Endothelial cell (in vitro differentiated cells): ENCODE measurements at places on chromosomes 6 and 20. TPM values are rescaled to one million over a fixed set of nuclear protein-coding genes. Genes with fewer than 3 reads are reported as not detected.

DNA sequence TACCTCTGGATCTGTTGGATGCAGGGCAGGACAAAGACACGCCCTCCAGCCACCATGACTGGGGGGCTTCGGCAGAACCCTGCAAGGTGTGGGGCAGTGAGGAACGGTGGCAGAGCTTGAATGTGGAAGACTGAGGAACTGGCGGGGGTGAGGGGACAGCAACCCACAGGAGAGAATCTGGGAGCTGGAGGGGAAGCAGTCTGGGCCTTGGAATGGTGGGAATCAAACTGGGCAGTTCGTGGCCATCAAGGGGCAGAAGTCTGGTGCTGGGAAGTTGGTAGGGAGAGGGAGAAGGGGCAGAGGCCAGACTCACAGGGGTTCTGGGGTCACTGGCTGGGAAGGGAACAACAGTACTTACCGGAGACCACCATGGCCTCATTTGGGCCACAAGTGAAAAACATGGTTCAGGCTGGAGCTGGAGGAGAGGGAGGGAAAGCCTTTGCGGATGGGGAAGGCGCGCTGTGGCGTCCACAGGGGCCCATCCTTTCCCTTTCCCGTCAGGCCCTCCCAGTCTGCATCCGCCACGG is 635 bp downstream of the FLOT1 start:
- no peak for DNase-seq

DNA sequence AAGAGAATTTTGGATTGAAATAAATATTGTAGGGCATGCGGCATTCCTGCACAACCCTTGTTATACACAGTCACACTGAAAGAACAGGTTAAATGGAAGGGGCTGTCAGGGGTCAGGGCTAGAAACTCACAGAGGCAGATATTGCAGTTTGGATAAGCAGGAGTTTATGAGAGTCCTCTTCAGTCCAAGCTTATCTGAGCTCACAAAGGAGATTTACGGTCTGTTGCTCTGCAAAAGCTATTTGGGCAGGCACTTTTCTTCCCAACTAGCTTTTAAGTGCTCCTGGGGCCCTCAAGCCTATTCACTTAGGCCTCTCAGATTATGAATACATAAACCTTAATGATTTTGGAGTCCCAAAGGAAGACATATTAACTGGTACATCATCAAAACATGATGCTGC is 156.2 kb downstream of the SOX4 start:
- no peak for DNase-seq

DNA sequence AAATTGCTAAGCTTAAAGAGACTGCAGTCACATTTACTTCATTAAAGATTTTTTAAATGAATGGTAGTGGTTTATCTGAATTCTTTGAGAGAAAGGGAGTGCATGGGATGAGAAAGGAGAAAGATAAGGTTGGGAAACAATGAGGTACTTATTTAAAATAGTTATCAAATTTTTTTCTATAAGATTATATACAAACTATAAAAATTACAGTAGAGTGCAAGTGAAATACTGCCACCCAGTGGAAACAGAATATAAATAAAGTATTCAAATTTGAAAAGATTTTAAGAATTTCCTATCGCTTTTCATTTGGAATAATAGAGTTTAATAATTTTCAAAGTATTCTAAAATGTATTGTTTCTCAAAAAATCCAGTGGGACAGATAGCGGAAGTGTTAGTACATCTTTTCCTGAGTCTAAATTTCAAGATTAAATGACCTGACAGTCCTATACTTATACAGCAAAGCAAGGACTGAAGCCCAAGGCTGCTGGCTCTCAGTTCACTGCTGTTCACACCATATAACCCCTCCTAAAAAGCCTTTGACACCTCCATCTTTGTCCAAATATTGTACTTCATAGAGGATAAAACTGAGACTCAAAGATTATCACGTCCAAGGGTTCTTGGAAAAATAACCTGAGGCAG is 31.1 kb downstream of the EPM2A start:
- no peak for DNase-seq

- DNase-seq = no peak
These were observed 339.4 kb downstream of the CDKAL1 start for GRCh38 chr6:20873425-20874190.

The PTGIS gene
- 12.2 TPM for total RNA-seq

The TMC2 gene
- not detected for total RNA-seq
